ENCODE measurements at places on chromosomes 16 and 17.

DNA sequence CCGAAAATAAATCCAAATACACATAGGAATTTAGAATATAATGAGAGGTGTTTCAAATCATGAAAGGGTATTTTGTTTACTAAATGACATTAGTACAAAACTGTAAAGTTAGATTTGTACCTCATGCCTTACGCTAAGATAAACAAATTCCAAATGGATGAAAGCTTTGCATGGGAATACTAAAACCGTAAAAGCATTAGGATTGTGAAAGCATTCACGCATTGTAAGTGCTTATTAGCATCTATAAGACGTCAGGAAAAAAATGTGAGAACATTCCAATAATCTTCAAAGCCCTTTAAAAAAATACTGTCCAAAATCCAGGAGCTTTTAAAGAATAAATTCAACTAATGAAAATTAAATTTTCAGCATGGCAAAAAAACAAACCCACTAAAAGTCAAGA, 24.8 kb upstream of the ALOX15 start:
- DNase-seq: no peak

- DNase-seq: no peak
These were observed 6.5 kb upstream of the ORAI3 start for GRCh38 chr16:30942426-30942806.

- no peak for DNase-seq
These were observed 455.5 kb downstream of the SOX9 start for GRCh38 chr17:72576289-72576759.

DNA sequence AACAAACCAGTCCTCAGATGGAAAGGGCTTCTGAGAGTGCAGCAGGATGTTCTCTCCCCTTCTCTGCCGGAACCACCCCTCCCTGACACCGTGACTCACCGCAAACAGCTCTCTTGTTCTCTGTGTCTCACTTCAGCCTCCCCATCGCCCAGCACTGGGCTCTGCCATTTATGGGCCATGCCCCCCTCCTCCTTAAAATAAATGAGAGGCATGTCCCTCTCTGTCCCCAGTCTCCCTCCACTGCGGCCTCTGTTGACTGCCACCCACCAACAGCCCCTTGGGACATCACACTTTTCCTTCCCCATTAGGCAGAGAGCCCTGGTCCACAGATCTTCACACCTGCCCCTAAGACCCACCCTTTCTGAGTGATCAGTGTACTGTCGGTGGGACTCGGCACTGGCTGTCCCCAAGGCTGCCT, 6.3 kb downstream of the CCDC102A start:
- DNase-seq: peak; percentile 73

- no peak for DNase-seq
These were observed 248.0 kb upstream of the GSE1 start for GRCh38 chr16:85365120-85365519.

GRCh38 chr16:64977206-64977920, 144.5 kb downstream of the CDH11 start:
- DNase-seq: no peak

DNA sequence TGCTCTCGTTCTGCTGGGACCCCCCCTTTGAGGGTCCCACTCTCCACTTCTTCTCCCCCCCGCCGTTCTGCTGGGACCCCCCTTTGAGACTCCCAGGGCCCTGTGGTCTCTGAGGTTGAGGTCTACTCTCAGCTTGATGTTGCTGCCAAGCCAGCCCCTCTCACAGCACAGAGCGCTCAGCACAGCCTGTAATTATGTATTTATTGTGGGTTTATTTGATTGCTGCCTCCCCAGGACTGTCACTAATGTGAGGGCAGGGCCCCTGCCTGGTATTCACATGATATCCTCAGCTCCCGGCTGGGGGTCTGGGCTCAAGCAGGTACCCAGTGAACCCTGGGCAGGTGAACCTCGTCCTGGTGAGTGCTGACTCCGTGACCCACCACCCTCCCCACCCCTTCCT, 35.4 kb downstream of the ACTG1 start:
- no peak for DNase-seq

- DNase-seq: no peak
These were observed 1.2 kb downstream of the KRT14 start for GRCh38 chr17:41585301-41586056.

GRCh38 chr17:82298538-82299421, 18.6 kb downstream of the CD7 start:
- peak; percentile 8 for DNase-seq

GRCh38 chr17:80892900-80893603, 98.6 kb upstream of the CHMP6 start:
- DNase-seq: peak; percentile 49

DNA sequence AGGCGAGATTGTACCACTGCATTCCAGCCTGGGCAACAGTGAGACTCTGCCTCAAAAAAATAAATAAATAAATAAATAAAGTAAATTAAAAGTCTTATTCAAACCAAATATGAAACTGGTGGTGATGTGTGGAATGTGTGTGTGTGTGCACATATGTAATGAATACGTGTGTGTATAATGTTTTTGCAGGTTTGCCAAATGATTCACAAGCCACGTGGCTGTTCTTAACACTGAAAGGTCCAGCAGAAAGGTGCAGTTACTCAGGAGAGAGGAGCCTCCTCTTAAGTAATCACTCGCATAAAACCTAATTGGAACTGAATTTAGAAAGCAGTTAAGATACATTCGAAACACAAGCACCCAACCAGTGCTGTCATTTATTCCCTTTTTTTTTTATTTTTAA, 22.9 kb downstream of the GDE1 start:
- no peak for DNase-seq

- DNase-seq: peak; percentile 23
These were observed 118.4 kb upstream of the IRX5 start for GRCh38 chr16:54812229-54812628.

GRCh38 chr16:78693496-78693895, 594.0 kb downstream of the WWOX start:
- no peak for DNase-seq

GRCh38 chr17:27456681-27457359, 572 bp downstream of the KSR1 start:
- DNase-seq: no peak

DNA sequence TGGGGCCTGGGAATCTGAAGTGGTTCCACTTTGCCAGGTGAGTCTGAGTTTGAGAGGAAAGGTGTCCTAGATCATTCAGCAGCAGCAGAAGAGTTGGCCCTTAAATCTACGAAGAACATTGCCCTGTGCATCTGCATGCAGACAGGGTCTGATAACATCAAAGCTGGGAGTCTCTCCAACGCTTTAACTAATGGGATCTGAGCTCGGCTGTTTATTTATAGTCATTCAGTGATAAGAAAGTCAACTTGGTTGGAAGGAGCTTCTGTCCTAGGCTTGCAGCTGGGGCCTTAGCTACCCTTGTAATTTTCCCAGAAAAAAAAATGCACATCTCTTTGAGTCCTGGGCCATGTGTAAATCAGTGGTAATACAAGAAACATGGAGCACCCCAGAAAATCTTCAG, 418.0 kb upstream of the HSBP1 start:
- DNase-seq: no peak

DNA sequence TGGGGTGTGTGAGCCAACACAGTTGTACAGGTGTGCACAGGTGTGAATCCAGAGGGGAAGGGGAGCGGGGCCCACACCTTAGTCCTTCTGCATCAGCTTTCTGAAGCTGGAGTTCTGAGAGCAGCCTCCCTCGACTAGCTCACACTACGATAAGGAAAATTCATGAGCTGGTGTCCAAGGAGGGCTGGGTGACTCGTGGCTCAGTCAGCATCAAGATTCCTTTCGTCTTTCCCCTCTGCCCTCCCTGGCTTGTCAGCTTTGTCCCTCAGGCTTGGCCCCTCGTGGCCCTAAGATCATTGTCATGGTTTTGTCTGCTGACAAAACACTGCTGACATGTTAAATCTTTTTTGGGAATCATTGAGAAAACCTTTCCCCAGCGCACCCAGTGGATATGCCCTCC, 47.5 kb downstream of the OR1D5 start:
- DNase-seq: peak; percentile 49

GRCh38 chr16:68228652-68229051, 7.3 kb downstream of the ESRP2 start:
- no peak for DNase-seq

DNA sequence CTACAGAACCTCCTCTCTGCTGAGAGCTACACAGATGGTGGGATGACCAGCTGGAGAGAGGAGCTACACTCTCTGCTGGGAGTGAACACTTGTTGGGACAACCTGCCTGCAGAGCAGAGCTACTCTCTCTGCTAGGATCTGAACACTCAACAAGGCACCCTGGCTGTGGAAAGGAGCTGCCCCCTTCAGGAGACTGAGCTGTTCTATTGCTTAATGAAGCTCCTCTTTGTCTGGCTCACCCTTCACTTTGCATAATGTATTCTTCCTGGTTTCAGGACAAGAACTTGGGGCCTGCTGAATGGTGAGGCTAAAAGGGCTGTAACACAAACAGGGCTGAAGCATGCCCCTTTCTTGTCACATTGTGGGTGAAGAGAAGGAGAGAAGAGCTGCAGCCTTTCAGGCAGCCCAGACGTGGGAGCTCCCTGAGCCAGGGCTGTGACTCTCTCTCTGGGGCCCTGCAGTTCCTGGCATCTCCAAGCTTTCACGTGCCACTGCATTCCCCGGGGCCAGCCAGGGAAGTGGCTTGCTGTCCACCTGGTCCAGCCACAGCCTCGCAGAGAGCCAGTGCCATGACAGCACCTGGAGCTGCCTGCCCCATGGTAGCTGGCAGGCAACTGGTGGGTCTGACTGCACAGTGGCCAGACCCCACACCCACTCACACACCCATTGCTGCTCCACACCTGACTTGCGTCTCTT, 272.8 kb upstream of the KCNJ16 start:
- no peak for DNase-seq

DNA sequence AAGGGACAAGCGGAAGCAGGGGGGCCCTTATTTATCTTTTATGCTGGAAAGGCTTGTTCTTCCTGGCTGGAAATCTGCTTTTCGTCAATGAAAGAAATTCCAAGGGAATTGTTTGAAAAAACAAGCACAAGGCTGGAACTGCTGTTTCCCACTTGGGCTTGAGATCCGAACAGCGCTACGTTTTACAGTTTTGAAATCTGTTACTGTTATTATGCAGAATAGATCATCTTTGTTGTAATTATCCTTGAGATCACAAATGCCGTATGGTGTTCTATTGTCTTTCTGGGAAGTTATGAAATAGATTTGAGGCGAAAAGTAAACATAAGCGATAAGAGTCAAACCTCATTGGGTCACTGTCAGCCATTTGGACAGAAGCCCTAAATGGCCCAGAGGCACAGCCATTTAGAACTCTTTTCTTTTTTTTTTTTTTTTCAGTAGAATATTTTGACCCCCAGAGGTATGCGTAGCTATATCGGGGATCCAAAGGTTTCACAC, 223.3 kb downstream of the IRX3 start:
- no peak for DNase-seq

DNA sequence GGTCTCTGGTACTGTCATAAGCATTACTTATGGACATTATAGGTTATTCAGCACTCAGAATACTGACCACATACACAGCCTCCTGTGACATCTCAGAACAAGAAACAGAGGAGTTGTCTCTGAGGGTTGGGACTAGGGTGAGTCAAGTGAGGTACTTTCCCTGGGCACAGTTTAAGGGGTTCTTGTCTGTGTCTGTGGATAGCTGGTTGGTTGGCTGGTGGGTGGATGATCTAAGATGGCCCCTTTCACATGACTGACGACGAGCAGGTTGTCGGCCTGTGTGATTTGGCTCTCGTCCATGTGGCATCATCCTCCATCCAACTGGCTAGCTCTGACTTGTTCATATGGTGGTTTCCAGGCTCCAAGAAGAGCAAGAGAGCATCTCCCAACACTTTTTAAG, 163.9 kb downstream of the PRKCB start:
- DNase-seq: no peak

DNA sequence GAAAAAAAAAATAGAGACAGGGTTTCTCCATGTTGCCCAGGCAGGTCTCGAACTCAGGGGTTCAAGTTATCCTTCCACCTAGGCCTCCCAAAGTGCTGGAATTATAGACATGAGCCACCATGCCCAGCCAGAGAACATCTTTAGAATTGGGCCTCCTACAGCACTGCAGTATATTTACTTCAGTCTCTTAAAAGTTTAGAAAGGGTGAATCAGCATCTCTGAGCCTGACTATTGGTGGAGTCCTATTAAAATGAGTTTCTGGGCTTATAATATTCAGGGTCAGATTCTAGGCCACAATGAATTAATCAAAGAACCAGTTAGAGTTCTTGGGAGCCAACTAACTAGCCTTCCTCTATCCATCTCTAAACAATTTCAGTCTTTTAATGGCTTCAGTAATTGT, 22.8 kb downstream of the TADA2A start:
- DNase-seq: no peak

GRCh38 chr16:1537138-1537577, 3.7 kb downstream of the TMEM204 start:
- no peak for DNase-seq

Data from AG20443 (cell line).